Activated naive CD4-positive, alpha-beta T cell treated with Interleukin-2 at 50 U/mL for 16 hours (primary cell): ENCODE measurements at places on chromosomes 3 and 15.

DNA sequence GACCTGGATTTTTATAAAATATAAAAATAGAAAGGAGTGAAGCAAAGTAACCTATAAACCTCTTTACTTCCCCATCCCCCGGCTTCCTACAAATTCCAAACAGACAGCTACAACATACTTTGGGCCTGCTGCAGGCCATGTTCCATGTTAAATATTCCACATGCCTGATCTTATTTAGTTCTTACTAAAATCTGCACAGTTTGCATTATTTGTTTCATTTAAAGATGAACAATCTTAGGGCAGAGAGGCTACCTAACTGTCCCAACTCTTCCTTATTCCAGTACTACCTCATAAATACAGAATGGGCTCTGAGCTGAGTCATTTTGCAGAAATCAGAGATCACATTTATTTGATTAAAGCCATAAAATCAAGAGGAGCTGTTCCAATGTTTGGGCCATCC lies 665.0 kb downstream of the PDCD6IP start:
- DNase-seq, result no peak

DNA sequence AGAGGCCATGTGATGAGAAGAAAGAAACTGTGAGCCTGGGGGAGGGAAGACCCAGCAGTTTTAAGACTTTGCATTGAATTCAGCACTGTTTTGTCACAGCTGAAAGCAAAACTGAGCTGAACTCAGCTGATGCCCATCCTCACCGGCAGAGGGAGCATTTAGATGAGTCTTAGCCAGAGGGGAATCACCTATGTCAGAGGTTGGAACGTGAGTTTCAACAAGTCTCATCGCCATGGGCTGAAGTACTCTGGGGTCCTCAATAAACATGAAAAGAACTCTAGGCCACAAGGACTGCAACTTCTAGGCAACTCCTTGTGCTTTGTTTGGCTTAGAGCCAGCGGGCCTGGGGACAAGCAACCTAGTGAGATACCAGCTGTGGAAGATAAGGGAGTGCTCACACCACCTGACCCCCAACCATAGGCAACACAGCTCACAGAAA lies 324.5 kb downstream of the TBL1XR1 start:
- DNase-seq, result peak; percentile 54

GRCh38 chr15:65982627-65983322 lies 113.5 kb downstream of the RAB11A start:
- DNase-seq, result no peak

DNA sequence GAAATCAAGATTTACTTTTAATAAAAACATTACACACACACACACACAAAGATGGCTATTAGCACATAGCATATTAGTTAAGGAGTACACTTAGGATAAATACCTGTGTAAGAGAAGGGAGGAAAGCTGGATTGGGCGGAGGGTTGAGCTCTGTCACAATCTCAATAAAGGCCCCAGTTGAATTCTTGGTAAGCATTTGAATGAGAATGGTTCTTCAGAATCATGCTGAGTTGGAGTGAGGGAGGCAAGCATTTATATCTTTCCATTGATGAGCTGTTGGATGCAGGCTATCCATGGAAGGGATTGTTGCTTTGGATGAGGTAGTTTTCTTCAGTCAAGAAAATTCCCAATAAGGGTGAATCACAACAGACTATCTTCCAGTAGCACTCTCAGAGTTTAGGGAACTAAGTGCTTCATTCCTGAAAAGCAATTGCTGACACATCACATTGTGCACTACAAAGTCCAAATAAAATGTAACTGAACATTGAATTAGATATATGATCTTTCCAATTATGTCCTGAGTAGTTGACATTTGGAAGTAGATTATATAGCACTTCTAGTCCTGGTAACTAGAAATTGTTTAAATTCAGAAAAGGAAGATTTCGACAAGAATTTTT lies 95.7 kb downstream of the SUCNR1 start:
- no peak for DNase-seq

DNA sequence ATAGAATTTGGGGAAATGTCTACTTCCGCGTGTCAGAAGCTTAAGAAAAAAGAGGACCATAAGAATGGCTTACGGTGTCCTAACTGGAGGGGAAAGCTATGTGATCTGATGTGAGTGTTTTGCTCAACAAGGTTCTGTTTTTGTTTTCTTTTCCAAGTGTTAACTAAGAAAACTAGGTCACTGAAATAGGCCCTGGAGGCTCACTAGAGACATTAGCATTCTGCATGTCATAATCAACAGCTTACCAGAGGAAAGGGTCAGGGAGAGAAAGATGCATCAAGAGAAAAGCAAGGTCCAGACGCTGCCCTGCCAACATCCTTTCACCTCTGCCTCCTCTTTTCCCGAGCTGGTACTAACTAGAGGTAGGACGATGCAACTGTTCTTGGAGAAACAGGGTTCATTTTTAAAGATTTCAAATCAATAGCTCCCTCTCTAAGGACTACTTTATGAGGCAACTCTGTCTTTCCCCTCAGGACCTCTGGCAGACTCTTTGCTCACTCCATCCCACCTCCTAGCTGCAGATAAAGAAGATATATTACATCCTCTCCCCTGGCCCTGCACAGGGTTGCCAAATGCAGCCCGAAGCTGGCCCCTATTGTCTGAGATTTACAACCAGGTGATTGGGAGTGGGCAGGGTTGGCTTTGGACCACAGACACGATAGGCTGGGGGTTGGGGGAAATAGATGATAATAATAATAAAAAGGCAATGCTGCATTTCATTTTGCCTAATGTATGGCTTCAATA lies 209.9 kb upstream of the SLC2A2 start:
- no peak for DNase-seq

GRCh38 chr15:100987143-100987542 lies 68.0 kb downstream of the LRRK1 start:
- DNase-seq, result no peak

GRCh38 chr3:13294442-13295351 lies 125.4 kb downstream of the NUP210 start:
- DNase-seq, result no peak

- DNase-seq, result no peak
Measured at GRCh38 chr3:142977399-142977728, 13.9 kb upstream of the PAQR9 start.

DNA sequence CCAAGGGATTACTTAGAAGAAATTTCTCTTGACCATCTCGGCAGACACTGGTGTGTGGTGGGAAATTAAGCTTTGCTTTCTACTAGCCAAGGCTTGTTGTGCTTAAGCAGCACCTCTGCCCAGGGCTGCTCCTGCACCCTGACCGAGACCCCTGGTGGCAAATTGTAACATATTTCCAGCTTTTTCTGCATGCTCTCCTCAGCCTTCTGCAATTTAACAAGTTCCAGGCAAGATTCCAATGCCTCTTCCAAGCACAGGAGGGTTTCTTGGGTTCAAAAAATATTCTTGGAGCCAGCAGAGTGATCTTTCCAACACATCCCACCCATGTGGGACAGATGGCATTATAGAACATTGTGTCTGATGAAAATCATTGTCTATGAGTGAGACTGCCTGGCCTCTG lies 210.5 kb downstream of the CLSTN2 start:
- DNase-seq, result no peak

GRCh38 chr3:46711760-46712159 lies 5.9 kb downstream of the PRSS50 start:
- DNase-seq, result no peak

DNA sequence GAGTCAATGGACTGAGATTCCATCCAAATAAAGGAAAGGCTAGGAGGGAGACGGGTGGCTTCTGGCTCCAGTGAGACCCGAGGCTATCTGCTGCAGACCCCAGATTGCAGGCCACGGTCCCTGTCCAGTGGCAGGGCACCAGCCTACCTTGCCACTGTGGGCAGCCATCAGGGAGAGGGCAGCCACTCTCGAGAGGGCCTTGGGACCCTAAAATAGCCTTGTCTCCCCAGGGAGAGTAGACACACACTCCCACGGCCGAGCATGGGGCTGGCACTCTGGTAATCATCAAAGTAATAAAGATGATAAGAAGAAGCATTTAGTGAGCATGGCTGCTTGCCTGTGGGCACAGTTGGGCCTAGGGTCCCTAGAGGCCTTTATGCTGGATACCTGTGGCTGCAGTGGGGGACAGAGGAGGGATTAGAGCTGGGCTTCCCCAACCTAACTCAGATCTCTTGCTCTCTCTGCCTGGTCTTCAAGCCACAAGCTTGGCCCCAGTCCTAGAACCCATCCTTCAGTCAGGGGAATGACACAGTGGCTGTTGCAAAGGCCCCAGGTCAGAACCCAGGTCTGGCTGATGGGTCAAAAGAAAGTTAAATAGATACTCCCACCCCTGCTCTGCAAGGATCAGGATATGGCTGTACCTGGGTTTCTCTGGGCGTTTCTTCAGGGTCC lies 9.2 kb upstream of the VIPR1 start:
- no peak for DNase-seq

DNA sequence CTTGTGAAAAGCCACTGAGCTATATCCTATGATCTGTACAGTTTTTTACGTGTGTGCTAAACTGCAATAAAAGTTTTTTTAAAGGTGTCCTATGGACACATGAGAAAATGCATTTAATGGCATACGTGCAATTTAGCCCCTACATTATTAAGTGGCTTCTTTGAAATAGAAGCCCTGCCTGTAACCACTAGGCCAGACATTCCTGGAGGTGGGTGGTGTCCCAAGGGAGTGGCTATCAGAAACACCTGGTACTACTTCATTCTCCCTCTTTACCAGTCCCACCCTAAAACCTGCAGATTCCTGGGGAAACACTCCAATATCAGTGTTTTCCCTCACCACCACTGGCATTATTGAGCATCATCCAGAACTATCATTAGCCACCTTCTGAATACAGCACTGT lies 100.0 kb downstream of the OXNAD1 start:
- no peak for DNase-seq

DNA sequence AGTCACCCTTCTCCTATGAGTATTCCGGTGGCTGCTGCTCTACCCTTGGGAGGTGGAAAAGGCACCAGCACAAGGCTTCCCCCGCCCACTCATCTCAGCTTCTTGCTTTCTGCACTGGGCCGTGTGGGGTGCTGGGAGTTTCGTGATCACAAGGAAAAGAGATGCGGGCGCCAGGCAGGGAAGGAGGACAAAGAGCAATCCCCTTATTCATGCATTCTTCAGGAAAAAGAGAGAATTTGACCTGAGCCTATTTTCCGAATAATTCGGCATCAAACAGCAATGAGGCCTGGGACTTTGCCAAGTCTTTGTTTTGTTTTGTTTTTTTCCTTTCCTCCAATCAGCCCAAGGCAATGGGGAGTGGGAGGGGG lies 102.2 kb upstream of the LPP start:
- DNase-seq, result no peak

GRCh38 chr15:23912191-23912590 lies 225.1 kb upstream of the NDN start:
- DNase-seq, result no peak

- no peak for DNase-seq
Measured at GRCh38 chr3:182342252-182342651, 451.1 kb upstream of the ATP11B start.

GRCh38 chr3:169836078-169836941 lies 23.6 kb upstream of the LRRC34 start:
- DNase-seq, result no peak

DNA sequence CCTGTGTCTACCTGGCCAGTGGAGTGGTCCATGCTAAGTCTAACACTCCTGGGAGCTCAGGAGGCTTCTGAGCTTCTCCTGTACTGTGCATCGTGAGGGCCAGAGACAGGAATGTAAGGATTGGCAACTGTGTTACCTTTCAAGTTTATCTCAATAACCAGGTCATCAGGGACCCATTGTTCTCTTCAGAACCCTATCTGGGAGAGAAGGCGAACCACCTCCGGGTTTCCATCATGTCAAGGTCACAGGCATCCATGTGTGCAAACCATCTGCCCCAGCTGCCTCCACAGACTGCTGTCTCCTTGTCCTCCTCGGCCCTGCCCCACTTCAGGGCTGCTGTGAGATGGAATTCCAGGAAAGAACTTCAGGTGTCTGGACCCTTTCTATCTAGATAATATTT lies 5.9 kb downstream of the ANKRD63 start:
- no peak for DNase-seq

- no peak for DNase-seq
Measured at GRCh38 chr15:43552986-43553385, 35.6 kb downstream of the MAP1A start.

DNA sequence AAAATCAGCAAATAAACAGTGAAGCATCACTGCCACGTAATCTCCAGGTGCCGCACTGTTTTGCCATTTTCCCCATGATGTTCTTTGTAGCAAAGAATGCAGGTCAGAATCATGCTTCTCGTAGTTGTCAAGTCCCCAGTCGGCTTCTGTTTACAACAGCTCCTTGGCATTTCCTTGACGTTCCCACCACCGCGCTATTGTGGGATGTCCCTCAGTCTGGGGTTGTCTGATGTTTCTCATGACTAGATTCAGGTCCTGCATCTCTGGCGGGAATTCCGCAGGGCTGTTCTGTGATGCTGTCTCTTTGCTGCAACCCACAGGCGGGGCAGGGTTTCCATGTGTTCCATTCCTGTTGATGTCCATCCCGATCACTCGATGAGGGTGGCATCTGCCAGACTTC lies 117.9 kb upstream of the SMAD3 start:
- DNase-seq, result no peak

GRCh38 chr3:31461426-31461825 lies 71.3 kb upstream of the STT3B start:
- DNase-seq, result no peak

DNA sequence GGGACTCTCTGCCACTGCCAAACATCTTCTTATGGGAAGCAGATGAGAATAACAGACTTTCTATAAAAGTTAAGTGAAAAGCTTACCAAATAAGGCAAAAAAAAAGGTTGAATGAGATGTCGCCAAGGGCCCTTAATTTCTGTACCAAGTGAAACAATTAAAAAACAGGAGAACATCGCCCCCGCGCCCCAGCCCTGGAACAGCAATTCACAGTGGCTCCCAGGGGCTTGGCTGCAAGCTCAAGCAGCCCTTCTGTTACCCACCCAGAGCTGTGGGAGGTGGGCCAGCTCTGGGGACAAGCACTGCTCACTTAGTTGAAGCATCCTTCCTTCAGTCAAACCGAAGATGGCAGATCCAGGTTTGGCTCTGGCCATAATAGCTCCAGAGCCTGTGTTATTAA lies 208.0 kb downstream of the ERC2 start:
- no peak for DNase-seq

DNA sequence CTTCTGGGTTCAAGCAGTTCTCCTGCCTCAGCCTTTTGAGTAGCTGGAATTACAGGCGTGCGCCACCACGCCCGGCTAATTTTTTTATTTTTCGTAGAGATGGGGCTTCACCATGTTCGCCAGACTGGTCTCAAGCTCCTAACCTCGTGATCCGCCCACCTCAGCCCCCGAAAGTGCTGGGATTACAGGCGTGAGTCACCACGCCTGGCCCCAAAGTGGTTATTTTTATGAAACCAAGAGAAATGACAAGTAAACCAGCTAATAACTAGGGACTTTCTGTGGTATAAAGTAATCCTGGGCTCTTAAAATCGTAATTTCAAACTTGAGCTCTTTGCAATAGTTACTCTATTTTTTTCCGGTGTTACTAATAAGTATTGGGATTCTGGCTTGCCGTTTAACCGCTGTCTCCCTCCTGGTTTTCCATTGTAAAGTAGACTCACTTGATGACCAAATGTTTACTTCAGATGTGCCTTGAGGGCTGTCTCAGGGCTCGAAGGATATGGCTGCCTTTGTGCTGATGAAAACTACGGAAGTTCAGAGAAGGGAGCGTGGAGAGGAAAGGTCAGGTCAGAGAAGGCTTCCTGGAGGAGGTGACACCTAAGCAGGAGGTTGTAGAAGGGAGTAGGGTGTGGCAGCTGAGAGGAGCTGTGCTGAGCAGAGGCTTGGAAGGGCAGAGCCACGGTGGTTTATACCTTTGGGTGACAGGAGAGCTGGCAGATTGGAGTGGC lies 4.2 kb downstream of the ZSCAN2 start:
- DNase-seq, result peak; percentile 84
